ENCODE measurements at places on chromosomes 7 and 10.

DNA sequence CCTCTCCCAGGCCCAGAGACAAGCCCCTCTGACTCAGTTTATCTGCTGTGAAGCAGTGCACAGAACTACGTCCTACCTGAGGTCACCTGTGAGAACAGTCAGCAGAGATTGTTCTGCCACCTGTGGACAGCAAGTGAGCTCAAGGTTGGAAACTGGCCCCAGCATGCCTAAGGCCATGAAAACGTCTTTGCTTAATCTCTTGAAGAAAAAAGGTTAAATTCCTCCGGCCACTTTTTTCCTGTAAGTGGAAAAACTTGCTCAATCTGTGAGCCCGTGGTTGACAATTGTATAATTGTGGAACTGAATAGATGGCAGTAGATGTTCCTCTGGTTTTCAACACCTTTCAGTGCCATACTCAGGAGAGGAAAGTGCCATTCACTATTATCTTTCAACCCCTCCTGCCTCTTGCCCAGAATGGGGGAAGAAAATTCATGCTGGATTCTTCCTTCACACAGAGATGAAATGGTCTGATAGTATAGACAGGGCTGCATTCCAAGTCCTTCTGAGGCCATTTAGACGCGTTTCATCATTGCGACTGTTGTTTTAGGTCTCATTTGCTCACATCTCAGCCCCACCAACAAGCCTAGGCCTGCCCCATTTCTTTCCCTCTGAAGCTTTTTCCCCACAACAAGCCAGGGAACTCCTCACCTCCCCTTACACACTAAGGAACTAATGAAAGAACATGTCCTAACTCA lies 292.9 kb downstream of the FZD1 start:
- DNase-seq, result no peak

GRCh38 chr10:15290671-15291070 lies 80.4 kb downstream of the FAM171A1 start:
- no peak for DNase-seq

- DNase-seq, result no peak
Measured at GRCh38 chr10:98817396-98817795, 370.7 kb upstream of the HPS1 start.

DNA sequence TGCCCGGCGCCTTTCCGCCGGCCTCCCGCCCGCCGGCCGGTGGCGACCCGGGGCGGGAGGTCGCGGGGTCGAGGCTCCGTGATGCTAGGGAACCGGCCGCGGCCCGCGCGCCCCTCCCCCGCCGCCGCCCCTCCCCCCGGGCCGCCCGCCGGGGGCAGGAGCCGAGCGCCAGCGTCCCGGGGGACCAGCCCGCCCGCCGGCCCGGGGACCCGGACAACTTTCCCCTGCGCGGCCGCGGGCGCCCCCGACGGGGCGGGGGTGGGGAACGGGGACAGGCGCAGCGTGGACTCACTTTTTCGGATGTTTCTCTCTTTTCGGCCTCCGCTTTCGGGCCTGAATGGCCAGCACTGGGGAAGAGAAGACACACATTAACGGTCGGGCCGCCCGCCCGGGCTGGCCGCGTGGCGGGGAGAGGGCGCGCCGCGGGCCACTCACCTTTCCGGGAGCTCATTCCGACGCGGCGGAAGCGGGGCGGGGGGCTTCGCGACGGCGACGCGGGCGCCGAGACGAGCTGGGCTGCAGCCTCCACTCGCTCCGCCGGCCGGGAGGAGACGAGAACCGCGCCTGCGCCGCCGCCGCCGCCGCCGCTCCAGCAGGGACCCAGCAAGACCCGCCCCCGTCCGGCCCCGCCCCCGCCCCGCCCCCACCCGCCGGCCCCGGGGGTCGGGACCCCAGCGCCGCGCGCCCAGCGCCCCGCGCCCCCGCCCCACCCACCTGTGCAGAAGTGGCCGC lies at the start of gene SRPK2:
Gene SRPK2 (minus strand): TSS at position 566 of the 732 bp plus-strand sequence.
- DNase-seq, result peak; percentile 76

DNA sequence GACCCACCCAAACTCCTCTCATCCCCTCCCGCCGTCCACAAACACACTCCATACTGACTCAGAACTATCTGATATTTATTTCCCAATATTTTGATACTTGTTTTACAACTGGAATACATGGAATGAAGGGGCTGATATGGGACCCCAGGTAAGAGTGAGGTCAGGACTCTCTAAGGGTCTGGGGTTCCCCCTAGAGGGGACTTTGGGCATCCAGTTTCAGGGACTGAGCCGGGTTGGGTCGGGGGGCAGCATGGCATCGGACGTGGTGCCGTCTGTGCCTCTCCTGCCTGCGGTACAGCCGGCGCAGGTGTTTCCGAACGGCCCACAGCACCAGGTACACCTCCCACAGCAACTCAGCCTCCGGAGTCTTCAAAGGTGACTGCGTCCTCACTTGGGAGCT lies 7.5 kb downstream of the SPACDR start:
- no peak for DNase-seq

DNA sequence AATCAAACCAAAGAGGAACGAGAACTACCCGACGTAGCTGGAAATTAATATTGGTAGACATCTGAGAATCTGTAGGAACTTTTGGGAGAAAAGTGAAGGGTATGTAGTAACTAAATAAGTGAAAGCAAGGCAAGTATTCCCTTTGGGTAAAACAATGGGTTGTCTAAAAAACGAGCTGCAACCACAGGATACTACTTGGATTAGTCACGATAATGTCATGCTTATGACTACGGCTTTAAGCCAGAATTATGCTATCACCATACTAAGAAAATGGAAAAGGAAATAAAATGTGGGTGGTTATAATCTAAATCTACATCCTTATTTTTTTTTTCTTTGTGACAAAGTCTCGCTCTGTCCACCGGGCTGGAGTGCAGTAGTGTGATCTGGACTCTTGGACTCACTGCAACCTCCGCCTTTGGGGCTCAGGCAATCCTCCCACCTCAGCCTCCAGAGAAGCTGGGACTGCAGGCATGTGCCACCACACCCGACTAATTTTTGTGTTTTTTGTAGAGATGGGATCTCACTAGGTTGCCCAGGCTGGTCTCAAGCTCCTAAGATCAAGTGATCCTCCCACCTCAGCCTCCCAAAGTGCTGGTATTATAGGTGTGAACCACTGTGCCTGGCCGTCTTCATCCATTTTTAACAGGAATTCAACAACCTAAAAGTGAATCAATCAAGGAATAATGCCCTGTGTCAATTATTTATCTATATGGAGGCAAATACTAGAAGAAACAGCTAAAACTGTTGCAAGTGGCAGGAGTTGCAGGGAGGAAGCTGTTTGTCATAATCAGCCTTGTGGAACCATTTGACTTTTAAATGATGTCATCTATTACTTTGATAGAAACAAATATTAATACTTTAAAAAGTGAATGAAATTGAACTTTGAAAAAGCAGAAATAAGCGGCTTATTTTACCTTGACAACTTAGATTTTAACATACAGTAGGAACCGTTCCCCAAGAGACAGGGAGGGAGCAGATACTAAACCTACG lies 189.3 kb downstream of the PRPF18 start:
- no peak for DNase-seq

- DNase-seq, result no peak
Measured at GRCh38 chr7:30968747-30969603, 5.2 kb downstream of the GHRHR start.

GRCh38 chr10:24223953-24224352 lies 15.0 kb downstream of the KIAA1217 start:
- DNase-seq, result no peak

GRCh38 chr10:48880016-48880705 lies 59.5 kb downstream of the LRRC18 start:
- no peak for DNase-seq

- no peak for DNase-seq
Measured at GRCh38 chr10:16386855-16387254, 50.0 kb upstream of the PTER start.

DNA sequence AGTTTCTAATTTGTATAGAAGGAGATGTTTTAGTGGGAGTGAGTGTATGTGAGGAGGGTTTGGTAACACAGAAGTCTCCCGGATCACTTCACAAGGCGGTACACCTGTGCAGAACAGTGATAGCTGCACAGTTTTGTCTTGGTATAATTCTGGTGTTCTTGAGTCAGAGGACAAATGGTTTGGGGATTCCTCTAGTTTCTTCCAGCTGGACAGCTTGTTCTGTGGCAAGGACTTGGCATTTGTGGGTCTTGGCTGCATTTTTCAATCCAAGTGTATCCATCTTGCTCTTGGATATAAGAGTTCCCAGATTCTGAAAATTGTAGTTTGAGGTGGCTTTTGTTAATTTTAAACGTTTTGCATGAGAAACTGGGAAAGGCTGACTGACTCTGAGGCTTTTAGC lies 135.7 kb downstream of the AHR start:
- DNase-seq, result no peak

- no peak for DNase-seq
Measured at GRCh38 chr10:51422311-51423120, 276.9 kb downstream of the CSTF2T start.

DNA sequence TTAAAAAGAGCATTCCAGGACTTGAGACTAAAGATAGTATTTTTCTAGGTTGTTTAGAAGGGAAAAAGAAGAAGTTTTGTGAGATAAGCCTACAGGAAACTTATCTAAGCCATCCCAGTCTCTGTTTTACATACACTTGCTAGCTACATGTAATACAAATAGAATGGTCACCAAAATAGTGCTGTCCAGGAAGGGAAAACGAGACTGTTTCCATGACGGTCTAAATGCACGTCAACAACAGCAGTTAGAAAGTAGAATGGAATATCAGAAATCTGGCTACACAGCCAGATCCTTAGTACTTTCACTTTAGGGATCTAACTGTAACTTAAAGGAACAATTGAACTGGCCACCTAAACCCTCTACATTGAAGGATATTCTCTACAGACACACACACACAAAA lies 117.6 kb downstream of the TSPAN12 start:
- DNase-seq, result no peak

- no peak for DNase-seq
Measured at GRCh38 chr10:82160307-82160706, 285.3 kb downstream of the NRG3 start.

- no peak for DNase-seq
Measured at GRCh38 chr7:32059289-32060011, 10.8 kb downstream of the PDE1C start.

GRCh38 chr7:115299397-115300037 lies 377.6 kb downstream of the MDFIC start:
- DNase-seq, result no peak

DNA sequence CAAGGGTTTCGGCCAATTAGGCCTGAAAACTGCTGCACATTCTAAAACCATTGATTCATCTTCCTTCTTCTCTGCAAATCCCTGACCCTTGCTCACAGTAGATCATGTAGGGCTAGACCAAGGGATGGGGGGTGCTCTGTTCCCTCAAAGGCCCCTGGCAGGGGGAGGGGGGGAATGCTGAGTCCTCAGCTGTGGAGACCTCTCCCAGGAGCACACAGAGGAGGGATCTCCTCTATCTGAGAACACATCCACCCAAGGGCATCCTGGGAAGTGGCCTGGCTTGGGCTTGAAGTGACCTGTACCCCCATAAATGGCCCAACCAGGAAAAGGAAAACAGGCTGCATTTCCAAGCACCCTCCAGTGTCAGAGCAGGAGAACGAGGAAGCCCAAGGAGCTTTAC lies 1.0 kb upstream of the CDHR1 start:
- DNase-seq, result no peak

GRCh38 chr7:70762696-70763095 lies 369.2 kb upstream of the GALNT17 start:
- no peak for DNase-seq

GRCh38 chr7:148590471-148590870 lies at the start of gene C7orf33:
TSS of gene C7orf33 (plus strand) at chr7:148590766. CDS start at chr7:148590926, 160 bp downstream.
- no peak for DNase-seq

- DNase-seq, result no peak
Measured at GRCh38 chr10:98456043-98456570, 9.4 kb upstream of the HPS1 start.

- DNase-seq, result no peak
Measured at GRCh38 chr10:78889536-78890063, 179.2 kb upstream of the ZMIZ1 start.

DNA sequence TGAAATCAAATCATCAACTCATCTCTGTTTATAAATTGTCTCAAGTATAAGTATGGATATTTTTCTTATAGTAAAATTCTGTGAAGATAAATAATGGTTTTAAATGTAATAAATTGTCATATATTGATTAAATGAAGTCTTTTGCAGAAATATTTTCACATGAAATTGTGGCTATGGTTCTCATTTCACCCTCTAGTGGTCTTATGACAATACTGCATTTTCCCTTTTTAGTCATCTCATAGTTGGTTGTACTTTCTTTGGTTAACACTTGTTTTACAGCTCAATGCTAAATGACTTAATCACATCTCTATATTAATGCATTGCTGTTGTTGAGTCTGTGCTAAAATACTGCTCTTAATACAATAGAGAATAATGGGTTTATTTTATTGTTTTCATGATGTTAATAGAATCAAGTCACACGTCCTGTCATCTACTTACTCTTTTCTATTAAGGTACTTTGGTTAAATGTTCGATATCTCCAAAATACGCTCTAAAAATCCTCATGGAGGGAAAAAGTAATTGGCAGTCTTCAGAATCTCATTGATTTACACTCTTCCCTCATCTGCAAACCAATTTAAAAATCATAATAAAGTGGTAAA lies 38.0 kb upstream of the CACNA2D1 start:
- no peak for DNase-seq

DNA sequence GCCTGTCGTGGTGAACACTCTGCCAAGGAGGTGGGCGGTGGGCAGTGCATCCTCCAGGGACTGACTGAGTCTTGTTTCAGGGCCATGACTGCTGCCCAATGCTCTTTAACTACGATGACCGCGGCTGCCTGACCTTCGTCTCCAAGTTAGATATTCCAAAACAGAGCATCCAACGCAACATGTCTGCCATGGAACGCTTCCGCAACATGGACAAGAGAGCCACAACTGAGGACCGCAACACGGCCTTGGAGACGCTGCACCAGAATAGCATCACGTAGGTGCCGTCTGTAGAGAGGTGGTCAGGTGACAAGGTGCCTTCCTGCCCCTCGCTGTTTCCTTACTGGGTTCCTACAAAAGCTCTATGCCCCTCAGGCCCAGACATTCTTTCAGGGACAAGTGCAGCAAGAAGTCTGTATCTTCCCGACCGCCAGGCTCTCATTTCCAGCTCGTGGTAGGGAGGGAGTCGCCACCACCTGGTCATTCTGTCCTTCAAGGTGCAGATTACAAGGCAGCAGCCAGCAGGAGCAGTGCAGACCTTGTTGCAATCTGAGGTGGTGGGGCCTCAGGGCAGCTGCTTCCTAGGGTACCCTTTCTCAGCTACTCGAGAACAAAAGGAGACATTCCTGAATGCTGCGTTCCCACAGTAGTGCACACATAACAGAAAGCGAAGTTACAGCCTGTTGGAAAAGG lies 14.9 kb upstream of the ARPC1B start:
- no peak for DNase-seq

All from stimulated activated CD4-positive, alpha-beta T cell treated with anti-CD3 and anti-CD28 coated beads, Interleukin-12 subunit alpha, Interleukin-12 subunit beta, amount 100 ng/mL, for 4 hours (primary cell).